ENCODE measurements at places on chromosomes 6 and 20.

DNA sequence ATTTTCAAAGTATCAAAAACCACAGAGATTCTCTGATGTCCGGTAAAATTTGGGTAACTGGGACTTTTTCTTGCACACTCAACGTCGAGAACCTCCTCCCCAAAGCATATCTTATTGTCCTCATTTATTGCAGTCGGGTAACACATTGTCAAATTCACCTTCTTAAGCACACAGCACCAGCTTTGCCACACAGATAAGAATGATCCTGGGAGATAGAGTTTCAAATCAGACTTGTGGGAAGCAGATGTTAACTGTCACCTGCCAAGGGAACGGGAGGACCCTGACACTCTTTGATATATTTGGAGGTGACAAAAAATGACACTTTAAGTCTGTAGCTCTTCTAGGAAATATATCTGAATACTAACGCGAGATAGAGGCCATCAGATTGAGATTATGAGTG is 282.1 kb upstream of the BMP2 start:
- no peak for DNase-seq

DNA sequence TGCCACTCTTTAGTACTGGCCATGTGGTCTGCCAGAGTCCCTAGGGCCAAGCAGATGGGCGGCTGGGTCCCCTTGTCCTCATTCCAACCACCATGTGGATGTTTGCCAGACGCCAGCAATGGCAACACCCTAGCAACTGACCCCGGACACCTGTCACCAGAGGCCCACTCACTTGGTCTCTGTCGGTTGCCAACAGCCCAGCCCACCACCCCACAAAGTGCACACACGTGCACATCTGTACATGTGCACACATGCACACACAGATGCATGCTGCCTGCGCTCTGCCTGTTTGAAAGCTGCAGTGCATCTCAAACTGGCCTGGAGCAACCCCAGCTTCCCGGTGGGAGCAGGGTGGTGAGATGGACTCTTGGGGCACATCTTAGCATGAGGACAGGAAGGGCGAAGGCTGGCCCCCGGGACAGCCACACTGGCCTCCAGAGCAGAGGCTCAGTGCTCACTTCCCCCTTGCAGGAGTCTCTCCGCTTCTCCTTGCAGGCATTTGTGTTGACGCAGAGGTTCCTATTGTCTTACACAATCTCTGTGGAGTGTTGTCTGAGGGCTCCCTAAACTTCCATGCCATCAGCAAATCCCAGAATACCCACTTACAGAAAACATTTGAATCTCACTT is 54.0 kb downstream of the PSMG4 start:
- no peak for DNase-seq

- DNase-seq, result no peak
Observed at GRCh38 chr20:4811661-4812181, 90.0 kb downstream of the PRND start.

DNA sequence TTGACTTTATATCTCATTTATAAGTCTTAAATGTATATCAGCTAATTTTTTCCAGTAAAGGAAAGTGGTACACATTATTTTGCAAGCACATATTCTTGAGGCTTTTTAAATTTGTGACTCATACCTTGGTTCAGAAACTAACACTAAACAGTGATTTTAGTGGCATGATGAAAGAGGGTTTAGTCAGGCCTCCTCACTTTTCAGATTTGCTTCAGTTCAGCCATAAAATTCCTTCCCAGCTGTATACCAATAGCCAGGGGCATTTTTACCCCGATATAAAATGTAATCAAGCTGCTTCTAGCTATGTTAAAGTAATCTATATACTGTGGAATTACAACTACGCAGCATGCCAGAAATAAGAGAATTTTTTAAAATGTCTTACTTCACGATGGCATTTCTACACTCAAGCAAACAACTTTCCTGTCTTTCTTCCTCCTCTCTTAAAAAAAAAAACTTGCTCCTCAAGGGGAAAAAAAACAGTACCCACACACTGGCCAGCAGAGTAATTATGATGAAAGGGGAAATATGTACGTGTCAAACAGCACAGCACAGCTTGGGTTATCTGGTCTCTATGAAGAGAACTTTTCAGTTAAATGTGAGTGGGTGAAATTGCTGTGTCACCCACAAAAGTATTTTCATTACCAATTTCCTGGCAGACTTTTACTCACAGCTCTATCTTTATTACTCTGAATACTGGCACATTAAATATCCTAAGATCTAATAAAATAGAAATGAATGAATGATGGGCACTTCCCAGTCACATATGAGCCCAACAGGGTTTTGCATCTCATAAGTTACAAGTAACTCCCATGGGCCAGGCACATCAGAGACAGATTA is 244.8 kb upstream of the TENT5A start:
- DNase-seq, result no peak

DNA sequence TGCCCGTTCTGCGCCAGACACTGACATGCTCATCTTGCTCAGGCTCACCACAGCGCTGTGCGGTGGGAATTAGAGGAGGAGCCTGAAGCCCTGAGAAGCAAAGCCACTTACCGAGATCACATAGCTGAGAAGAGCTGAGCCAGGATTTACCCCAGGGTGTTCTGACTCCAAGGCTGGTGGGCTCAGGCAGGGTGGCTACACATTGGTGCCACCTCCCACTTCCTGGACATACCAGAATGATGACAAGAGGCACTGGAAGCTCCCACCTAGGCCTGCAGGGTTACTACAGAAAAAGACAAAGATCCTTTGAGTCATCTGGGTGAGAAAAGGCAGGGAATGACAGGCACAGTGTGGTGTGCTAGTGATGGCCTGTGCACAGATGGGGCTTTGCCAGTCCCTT is 24.4 kb upstream of the FKBP1A start:
- DNase-seq, result no peak

DNA sequence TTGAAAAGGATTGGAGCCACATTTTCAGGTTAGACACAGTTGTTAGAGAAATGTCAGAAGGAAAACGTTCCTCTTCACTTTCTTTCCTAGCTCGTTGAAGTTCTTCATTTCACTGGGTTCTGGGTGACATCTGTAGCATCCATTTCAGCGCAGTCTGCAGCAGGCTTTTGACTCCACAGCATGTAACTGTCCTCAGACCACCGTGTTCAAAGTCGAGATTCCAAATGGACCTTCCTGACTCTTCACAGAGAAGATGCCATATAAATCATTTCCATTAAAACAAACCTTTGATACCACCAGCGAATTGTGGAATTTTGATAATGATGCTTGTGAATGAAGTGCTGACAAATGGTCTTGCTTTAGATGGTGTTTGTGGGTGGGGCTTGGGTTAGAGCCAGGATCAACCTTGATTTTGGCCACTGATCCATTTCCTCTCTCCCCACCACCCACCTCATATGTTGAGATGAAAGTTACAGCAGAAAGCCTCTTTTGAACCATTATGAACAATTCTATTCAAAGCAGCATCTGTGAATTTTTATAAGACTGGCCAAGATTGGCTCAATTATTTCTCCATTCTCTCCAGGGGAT is 185.3 kb upstream of the PREP start:
- no peak for DNase-seq

Measured in DMS153 (cell line).